Esophagus squamous epithelium (tissue), 5 donors: ENCODE measurements at places on chromosomes 7 and 10.

DNA sequence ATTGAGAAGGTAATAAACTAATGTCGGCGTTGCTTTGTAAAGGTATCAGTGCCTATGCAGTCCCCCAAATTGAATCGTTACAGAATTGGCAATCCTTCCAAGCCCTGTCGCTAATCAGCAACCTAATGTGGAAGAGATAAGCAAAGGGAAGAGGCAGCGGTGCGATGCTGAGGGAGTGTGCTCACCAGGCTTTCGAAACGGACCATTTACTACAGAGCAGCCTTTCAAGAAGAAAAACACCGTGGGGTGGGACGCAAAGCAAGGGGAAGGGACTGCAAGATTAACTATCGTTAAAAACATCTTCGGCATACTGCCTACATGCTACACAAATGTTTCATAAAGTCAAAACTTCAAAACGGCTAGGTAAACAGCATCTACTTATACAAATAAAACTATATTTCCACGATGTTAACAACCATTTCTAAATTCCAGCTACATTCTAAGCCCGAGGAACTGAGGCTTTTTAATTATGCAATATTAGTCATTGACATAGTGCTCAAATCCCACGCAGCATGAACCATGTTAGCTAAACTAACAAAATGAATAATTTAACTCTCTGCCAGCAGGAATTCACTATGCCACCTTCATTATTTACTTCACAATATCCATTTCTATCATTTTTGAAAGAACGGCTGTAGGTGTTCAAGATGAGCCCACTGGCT is 85.2 kb downstream of the CHCHD3 start:
- no peak for DNase-seq

GRCh38 chr10:132170561-132171361 is 16.0 kb upstream of the DPYSL4 start:
- DNase-seq, result no peak

GRCh38 chr7:149254181-149254858 is 7.7 kb upstream of the ZNF783 start:
- no peak for DNase-seq

- no peak for DNase-seq
These were observed 5.0 kb upstream of the GDF2 start for GRCh38 chr10:47317251-47317650.

DNA sequence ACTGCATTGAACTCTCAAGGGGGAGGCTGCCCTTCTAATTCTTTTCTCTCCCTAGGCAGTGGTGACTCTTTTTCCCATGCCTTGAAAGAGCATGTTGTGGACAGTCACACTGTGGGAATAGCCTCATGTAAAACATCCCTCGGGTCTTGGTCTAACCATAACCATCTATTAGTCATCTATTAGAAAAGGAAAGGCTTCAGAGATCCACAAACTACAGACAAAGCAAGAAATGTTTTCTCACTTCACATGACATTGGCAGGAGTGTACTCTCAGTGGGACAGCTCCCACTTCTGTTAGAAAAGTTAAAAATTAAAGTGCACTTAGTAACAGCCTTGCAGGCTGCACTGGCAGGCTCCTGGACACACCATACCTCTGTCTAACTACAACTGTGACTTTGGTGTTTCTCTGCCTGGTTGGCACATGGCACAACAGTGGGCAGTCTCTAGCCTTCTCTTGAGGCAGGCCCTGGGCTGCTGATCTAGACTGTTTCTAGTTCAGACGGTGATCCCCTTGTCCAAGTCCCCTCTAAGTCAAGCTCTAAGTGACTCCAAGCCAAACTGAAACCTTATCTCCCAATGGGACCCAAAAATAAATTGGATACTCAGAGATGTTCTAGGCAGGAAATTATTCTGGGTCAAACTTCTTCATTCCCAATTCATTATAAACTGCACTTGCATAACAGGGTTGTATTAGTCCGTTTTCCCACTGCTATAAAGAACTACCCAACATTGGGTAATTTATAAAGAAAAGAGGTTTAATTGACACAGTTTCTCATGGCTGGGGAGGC is 57.9 kb upstream of the ITGB1 start:
- no peak for DNase-seq

DNA sequence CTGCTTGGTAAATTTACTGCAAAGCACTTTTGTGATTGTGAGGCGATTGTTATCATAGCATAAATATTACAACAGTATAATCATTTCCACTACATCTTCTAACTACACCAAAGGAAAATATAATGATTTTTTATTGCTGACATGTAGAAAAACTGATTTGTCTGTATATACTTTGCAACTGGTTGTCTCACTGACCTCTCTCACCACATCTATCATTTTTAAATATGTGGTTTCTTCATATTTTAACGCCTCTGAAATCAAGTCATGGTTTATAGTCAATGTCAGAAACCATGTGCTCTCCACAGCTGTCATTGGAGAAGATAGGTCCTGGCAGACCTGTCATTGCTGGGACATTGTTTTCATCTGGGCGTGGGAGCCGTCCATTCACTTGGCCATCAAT is 315.4 kb upstream of the KLF6 start:
- no peak for DNase-seq

GRCh38 chr10:124605001-124605370 is 139.2 kb downstream of the FAM53B start:
- DNase-seq, result no peak

DNA sequence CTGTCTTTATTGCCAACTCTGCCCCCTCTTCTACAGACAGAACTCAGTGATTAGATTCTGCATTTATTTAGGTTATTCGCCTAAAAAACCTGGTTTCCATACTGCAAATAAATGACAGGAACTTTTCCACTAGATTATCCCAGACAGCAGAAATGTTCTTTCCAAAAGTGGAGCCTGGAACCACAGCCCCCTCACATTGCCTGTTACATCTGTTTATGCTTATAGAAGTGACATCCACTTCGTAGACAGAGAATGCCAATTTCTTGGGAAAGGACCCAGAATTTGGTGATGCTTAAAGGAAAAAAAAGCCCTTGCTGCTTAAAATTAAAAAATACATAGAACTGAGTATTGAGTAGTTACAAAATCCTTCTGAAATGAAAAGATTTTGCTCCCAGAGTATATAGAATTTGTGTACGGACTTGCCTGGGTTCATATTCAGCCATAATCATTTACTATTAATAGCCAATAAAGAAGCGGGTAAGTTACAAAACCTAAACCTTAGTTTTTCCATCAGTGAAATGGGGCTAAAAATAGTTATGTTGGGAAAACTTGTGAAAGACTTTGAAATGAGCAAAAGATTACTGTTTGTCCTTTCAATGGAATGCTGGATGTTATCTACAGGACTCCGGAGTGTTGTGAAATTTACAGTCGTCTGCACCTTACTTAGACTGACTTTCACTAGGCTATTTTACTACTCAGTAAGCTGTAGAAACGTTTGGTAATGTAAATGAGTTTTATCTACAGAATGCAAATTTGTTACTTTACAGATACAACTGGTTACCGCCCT is 1.1 kb upstream of the PPP1R9A start:
- DNase-seq, result no peak

GRCh38 chr10:18610517-18610916 is 40.9 kb downstream of the NSUN6 start:
- DNase-seq, result no peak
